ENCODE measurements at places on chromosomes 1 and 21. TPM values are rescaled to one million over a fixed set of nuclear protein-coding genes. Genes with fewer than 3 reads are reported as not detected.
A peak's percentile ranks its signal among the peaks of the same experiment; 100 is the strongest.

Gene KLF17
- not detected for total RNA-seq

Gene C1orf21
- 17.8 TPM for total RNA-seq

Gene RGS13
- total RNA-seq, result not detected

Gene ZNF648
- not detected for total RNA-seq

Gene FOXJ3
- total RNA-seq, result 33.8 TPM

Gene ADORA1
- 0.89 TPM for total RNA-seq

Gene OVAAL
- total RNA-seq, result not detected

DNA sequence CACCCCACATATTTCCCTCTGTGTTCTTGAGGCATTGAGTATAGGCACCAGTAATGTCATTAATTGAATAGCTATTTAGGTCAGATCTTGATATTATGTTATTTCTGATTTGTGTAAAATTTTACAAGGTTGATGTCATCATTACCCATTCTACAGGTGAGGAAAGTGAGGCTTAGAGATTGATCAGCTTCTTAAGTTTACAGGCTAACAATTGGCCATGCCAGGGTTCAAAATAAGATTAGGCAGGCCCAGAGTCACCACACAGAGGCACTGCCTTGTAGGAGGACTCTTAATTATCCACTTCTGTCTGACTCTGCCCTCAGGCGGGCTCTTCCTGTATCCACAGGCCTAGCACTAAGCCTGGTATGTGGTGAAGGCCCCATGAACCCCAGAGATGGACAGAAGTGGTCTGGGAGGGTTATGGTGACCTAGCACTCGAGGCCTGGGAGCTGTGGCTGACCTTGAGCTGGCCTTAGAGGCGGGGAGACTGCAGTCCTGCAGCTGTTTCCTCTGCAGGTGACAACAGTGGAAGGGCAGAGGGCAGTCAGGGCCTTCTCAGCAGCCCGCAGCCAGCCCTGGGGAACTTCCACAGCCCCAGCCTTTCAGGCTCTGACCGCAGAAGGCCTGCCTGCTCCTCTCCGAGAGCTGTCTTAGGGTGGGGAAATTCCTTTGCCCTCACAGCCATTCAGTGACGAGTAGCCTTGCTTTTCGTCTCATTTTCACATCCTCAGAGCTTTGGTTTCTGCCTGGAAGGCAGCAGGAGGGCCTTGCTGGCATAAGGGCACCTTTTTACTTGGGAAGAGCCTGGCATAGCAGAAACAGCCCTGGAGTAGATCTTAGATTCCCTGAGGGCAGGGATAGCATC, 12.2 kb downstream of the ZDHHC18 start:
- DNase-seq, result no peak

GRCh38 chr1:63740432-63740831, 33.4 kb upstream of the ROR1 start:
- DNase-seq, result no peak

GRCh38 chr1:230646710-230647302, 4.5 kb downstream of the COG2 start:
- DNase-seq, result no peak

DNA sequence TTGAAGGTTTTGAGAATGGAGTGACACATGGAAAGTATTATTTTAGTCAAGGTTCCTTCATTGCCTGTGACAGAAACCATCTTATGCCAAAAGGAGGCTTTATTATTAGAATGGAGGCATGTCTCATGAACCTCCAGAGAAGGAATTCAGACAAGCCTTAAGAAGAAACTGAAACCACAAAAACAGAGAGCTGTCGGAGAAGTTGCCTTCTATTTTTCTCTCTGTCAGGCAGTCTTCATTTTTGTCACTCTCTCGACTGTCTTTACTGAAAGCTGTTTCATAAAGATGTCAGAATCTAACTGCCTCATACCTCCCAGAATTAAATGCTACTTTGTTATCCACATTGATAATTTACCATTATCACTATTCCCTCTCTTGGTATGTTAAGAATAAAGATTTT, 434.7 kb upstream of the ADGRL4 start:
- no peak for DNase-seq

GRCh38 chr1:194598098-194598497, 1411.7 kb upstream of the B3GALT2 start:
- DNase-seq, result no peak

DNA sequence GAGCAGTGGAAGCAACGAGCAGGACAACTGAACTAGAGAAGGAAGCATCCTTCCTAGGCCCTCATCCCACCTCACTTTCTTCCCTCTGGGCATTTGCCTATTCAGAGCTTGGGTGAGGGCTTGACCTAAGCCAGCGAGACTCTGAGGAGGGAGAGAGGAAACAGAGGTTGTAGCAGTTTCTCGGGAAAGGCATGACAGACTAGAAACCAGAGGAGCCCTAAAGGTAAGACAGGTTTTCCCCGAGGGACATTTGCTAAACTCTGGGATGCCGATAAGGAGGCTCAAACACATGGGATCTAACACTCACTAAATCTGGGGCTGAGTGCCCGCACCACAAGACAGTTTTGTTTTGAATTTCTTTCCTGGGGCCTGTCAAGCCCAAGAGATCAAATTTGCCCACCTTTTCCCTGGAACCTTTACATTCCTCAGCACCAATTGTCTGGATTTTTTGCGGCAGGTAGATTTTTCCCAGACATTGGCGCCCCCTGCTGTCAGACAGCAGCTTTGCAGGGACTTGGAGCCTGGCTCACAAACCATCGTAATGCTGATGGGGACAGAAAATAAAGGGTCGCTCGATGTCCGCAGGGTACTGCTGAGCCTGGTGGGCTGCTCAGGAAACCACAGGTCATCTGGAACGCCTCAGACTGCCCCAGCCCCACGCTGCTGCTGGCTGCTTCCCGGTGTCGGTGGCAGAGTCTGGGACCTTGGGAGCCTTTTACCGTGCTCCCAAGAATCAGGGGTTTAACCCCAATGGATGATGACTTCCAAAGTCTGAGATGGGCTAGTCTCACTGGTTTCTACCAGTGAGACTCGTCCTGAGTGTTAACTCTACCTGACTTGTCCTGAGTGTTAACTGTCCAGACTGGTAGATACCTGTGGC, 23.4 kb upstream of the TSPAN2 start:
- DNase-seq, result peak; percentile 55

- DNase-seq, result peak; percentile 35
Measured at GRCh38 chr1:5856246-5856815, 135.9 kb downstream of the NPHP4 start.

- no peak for DNase-seq
Measured at GRCh38 chr1:87044424-87044823, 130.0 kb downstream of the HS2ST1 start.

DNA sequence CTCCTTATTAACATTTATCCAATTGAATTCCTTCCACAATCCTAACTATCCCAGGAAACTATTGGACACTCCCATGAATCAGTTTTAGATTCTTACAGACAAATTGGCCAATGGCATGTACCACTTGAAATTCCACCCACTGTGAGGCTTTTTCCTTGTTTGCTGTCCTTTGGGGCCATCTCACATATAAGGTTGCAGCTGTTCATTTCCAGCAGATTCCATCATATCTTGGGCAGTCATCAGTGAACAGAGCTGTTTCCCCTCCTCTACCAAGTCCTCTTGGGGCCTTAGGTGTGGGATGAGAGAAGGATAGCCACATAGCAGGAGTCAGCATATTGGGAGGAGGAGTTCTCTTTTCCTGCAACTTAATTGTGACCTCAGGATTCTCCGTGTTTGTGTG, 109.1 kb downstream of the HHAT start:
- no peak for DNase-seq

DNA sequence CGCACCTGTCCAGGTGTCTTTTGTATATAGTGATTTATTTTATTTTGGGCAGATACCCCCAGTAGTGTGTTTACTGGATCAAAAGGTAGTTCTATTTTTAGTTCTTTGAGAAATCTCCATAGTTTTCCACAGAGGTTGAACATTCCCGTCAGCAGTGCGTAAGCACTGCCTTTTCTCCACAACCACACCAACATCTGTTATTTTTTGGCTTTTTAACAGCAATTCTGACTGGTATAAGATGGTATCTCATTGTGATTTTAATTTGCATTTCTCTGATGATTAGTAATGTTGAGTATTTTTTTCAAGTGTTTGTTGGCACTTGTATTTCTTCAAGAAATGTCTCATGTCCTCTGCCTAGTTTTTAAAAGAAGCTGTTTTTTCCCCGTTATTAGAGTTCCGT, 39.2 kb downstream of the FOXJ3 start:
- no peak for DNase-seq

GRCh38 chr1:208747979-208748378, 503.8 kb upstream of the PLXNA2 start:
- no peak for DNase-seq

GRCh38 chr1:223076362-223076761, 66.7 kb downstream of the TLR5 start:
- DNase-seq, result no peak

GRCh38 chr1:200731654-200732332, 6.9 kb upstream of the CAMSAP2 start:
- DNase-seq, result no peak

DNA sequence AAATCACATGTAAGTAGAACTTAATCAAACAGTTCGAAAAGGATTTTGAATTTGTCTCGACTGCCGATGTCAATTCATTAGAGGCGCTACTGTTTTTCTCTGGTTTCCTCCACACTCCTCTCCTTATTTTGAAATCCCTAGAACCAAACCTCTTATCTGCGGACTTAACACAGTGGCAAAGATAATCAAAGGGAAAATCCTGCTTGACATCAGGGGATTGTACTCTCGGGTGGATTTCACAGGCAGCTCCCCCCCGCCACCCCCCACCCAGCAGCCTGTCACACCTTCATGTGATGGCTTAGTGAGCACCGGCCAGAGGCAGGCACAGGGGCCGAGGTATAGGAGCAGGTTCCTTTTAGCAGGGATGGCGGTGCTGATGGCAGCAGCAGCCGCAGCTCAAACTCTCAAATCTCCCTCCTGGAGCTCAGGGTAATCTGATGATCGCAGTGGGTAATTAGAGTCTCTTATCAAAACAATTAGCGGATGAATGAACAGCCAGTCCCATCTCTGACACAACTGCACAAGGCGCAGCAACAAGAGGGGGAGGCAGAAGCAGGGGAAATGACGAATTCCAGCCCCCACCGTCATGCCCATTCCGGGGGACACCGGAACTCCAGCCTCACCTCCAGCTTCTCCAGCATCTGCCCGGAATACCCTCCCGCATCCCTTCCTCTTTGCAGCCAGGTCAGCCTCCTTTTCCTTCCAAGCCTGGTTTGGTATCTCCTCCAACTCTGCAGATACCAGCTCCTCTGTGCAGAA, 80.3 kb downstream of the SSBP3 start:
- no peak for DNase-seq

- DNase-seq, result no peak
Measured at GRCh38 chr21:44687671-44688070, 5.7 kb upstream of the KRTAP12-1 start.

GRCh38 chr1:29960876-29961275, 724.6 kb downstream of the PTPRU start:
- DNase-seq, result no peak

DNA sequence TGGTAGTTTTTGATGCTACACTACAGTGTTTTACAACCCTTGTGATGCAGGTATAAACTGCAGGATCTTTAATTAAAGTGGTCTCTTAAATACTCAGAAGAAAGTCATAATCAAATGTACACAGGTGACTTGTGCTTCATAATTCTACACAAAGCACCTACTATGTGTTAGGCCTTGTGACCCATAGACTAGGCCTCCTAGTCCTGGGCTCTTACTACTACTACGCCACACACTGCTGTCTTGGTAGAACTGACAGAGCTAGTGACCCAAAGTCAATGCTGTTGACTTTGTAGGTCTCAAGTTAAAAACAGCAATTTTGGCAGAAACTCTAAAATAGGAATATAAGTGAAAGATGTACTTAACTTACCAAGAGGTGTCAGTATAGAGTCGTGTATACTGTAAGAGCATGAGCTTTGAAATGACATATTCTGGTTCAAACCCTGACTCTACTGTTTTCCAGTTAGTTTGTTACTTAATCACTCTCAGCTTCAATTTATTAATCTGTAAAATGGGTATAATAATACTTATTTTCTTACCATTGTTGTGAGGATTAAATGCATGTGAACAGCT, 48.6 kb upstream of the LMO4 start:
- no peak for DNase-seq

DNA sequence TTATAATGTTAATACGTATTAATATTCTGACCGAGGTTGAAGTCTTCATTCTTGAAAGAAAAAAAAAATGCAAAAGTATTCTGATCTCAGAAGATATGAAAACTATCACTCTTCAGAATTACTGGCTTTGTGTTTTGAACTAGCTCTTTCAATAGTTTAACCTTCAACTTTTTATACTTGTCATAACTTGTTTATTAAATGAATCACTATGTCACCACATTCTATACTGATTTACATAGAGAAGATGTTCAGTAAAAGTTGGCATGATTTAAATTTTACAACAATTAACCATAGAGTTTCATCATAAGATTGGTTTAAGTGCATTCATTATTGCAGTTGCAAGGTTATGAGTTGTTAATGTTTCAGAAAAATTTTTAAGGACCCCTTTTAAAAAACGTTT, 57.3 kb downstream of the HS2ST1 start:
- no peak for DNase-seq

DNA sequence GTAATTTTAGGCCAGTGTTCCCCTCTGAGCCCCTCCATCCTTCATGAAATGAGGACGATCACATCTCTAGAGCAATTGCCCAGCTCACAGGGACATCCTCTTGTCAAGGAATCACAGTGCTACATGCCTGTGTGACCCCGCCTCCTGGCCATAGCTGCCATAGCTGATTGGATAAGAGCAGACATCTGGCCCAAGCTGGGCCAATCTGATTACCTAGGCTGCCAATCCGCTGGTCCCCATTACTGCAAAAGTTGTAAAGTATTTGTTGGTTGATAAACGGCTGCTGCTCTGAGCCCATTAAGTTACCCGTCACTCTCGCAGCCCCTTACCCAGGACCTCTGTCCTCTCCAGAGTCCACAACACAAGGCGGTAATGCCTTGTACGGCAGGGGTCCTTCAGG, 8.3 kb downstream of the NT5C1A start:
- DNase-seq, result no peak

GRCh38 chr21:26967062-26967913, at the start of gene ADAMTS5:
TSS of gene ADAMTS5 (minus strand) at chr21:26967088. CDS start at chr21:26966391, 697 bp downstream.
- DNase-seq, result peak; percentile 82

- DNase-seq, result no peak
Measured at GRCh38 chr1:203166192-203166940, 9.3 kb downstream of the MYBPH start.

DNA sequence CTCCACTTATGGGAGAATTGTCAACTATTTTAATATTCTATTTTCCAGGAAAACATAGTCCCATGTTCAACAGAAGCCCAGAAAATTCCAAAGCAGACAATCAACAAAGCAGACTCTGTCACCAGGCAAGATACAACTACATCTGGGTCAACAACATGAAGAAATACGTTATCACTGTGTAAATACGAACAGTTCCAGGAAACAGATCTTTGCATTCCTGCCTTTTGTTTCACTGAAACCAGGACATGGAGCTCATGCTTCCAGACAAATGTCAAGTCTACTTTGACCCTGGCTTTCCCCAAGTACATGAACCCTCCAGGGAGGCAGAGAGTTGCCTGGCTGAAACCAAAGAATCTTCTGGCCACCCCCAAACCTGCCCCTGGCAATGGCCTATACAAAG, 106.7 kb downstream of the SETD4 start:
- no peak for DNase-seq

DNA sequence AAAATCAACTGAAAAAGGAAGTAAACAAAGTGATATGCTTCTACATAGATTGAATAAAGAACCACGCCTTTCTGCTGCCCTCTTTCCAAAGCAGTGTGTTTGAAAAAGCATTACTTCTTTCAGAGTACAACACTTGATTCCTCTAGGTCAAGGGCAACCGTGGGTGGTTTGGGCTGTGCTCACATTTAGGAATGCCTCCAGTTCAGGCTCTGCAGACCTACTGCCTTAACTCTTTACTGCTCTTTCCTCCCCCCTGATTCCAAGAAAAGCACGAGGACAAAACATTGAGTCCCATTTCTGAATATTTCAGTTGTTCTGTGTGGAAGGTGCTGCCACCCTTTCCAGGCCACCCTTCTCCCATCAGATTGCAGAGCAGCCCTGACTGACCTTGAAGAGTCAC, 45.2 kb downstream of the ADAMTS1 start:
- no peak for DNase-seq

Measured in Daoy (cell line).